ENCODE measurements at places on chromosomes 5 and 9.
A peak's percentile ranks its signal among the peaks of the same experiment; 100 is the strongest.

GRCh38 chr9:4894076-4894475 is 91.0 kb upstream of the JAK2 start:
- DNase-seq, result no peak

DNA sequence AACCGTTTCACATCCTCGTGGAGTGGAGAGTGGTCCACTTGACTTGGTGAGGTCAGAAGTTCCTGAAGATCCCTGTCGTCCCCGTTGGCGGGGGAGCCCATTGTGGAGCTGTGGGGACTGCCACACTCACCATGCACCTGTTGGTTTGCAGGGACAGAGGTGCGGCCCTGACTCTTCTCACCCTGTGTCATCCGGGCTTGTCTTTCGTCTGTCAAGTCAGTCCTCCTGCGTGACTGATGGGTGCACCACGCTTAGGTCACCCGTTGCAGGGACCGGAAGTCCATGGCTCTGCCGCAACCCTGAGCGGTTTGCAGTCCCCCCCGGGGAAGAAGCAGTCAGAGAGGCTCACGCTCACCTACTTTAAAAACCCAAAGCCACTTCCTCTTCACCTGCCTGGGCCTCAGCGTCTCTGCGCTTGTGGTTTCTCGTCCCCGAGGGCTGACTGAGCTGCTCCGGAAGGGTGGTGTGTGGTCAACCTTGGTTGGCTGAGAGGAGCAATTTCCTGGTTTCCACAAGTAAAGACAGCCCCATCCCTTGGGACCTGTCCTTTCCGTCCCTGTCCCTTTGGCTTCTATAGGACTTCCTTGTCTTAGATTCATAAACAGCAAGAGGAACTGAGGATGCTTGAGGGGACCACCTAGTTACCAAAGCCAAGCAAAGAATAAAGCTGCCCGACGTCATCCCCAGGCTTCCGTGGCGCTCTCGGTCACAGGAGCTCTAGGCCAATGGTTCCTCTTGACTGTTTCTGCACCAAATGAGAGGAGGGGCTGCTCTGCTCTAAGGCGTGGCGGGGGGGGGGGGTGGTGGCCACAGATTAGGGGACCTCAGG is 53.2 kb downstream of the USP20 start:
- DNase-seq, result no peak

DNA sequence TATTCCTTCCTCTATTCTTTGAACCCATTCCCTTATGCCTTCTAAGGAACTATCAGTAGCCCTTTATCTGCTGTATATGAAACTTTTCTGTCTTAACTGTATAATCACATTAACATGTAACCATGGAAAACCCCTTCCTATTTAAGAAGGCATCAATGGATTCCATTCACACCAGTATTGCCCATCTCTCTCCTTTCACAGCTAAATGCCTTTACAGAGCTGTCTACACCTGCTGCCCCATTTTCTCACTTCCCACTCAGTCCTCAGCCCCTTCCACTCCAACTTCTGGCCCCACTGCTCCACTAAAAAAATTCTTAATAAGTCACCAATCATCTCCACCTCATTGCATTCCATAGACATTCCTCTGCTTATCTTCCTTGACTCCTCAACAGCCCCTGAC is 50.8 kb downstream of the SEC61B start:
- no peak for DNase-seq

DNA sequence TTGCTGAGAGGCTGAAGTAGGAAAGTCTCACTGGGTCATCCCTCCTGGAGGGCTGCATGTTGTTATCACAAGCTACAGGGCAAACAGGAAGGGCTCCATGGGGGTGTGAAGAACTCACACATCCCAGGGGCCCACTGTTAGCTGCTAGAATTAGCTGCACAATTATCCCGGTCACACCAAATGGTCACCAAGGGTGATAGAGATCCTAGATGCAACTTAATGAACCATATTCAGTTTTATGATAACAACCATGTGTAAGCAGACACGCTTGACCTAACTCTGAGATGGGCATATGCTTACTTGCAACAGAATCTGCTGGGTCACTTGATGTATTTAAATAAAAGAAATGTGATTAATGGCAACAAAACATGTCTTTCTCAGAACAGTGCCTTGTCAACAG is 143.5 kb upstream of the C6 start:
- DNase-seq, result no peak

DNA sequence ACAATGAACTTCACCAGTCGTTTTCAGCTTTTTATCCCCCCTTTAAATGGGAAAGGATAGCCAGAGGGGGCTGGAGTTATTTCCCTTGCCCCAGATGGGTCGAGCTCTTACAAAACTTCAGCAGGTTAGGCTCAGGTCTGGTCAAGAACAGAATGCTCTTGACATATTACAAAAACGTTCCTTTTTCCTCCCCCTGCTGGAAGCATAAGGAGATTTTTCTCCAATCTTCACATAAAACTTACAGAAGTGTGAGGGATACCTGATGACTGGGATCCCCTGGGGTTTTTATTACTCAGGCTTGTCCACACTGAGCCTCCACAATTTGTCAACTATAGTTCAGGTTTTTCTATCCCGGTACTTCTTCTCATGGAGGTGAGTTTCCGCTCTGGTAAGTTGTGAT is 60.8 kb downstream of the CSF2 start:
- DNase-seq, result no peak

DNA sequence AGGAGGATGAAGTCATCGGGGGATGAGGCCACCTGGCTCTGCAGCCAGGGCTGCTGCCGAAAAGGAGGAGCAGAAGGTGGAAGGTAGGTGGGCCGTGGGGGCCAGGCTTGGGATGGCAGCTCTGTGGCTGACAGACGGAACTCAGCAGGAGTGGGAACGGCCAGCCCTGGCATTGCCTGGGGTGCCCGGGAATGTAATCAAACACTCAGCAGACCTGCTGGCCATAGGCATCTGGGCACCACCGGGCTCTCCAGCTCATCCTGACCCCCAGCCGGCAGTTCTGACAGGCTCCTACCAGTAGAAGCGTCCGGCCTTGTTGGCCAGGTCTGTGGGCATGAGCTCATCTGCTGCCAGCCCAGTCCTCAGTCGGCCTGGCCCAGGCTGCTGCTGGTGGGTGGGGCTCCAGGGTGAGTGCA is 4.3 kb upstream of the FAT2 start:
- DNase-seq, result no peak

DNA sequence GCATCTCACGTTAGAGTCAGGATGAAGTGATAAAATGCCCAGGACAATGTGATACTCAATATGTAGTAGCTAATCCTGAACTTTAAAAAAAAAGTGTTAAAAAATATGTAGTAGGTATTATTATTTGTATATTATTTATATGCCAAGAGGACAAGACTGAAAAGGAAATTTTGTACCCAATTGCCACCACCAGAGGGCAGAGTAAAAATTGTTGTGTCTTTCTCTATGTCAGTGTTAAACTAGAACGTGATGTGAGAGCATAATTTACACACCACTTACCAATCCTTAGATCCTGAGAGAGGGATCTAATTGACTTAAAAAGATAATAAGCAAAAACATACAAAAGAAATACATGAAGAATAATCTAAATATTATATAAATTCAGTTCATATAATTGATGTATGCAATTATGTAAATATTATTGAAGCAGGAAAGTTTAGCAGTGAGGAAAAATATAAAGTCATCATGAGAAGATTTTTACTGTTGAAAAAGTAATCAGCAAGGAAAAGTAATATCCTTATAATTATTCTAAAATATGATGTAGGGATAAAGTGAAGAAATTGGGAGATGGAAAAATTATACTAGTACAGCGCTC is 288.9 kb downstream of the RAB3C start:
- no peak for DNase-seq

DNA sequence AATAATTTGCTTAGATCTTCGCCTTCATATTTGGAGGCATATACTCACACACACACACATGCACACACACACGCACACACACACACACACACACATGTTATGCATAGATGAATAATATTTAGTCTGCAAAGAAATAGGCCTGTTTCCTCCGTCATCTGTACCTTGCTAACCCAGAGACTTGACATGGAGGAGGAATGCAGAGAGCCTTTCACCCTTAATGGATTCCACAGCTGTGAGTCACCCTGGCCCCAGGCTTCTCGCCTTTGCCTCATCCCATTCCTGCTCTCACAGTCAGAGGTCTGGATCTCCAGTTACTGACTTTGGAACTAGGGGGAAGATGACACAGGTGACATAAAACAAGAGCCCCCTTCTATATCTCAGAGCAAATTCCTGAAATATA is 29.7 kb downstream of the ZNF462 start:
- DNase-seq, result no peak

- DNase-seq, result no peak
Measured at GRCh38 chr5:32138839-32139493, 35.2 kb downstream of the GOLPH3 start.

DNA sequence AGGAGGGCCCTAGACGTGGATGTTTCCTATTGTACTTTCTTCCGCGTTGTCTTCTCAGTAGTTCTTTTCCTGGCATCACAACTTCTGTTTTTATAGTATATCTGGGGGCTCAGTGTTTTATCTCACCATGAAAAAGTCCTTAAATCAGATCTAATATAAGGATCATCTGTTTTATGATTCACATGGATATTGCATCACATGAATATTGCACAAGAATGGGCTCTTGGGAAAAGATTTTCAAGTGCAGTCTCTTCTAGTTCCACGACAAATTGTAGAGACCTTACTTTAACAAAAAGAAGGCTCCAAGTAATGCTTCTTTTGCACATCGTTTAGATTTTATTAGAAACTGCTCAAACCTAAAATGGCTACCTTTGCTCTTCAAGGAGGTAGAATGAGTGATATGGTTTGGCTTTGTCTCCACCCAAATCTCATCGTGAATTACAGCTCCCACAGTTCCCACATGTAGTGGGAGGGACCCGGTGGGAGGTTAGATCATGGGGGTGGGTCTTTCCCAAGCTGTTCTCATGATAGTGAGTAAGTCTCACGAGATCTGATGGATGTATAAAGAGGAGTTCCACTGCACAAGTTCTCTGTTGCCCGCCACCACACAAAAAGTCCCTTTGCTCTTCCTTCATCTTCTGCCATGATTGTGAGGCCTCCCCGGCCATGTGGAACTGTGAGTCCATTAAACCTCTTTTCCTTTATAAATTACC is 53.7 kb upstream of the FAM120A start:
- no peak for DNase-seq

DNA sequence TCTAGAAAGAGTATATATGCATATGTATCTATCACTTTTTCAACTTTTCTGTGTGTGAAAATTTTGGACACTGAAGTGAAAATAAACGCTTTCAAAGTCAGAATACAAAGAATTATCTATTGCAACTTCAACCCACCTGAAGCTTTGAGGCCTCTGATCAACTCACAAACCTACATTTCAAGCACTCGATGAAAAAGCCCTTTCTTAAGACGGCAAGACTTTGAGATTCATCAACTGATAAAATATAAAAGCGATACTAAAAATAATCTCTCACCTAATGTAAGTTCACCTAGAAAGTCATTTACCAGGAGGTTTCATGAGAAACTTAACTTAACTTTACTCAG is 1.2 kb downstream of the GOLPH3 start:
- DNase-seq, result no peak

DNA sequence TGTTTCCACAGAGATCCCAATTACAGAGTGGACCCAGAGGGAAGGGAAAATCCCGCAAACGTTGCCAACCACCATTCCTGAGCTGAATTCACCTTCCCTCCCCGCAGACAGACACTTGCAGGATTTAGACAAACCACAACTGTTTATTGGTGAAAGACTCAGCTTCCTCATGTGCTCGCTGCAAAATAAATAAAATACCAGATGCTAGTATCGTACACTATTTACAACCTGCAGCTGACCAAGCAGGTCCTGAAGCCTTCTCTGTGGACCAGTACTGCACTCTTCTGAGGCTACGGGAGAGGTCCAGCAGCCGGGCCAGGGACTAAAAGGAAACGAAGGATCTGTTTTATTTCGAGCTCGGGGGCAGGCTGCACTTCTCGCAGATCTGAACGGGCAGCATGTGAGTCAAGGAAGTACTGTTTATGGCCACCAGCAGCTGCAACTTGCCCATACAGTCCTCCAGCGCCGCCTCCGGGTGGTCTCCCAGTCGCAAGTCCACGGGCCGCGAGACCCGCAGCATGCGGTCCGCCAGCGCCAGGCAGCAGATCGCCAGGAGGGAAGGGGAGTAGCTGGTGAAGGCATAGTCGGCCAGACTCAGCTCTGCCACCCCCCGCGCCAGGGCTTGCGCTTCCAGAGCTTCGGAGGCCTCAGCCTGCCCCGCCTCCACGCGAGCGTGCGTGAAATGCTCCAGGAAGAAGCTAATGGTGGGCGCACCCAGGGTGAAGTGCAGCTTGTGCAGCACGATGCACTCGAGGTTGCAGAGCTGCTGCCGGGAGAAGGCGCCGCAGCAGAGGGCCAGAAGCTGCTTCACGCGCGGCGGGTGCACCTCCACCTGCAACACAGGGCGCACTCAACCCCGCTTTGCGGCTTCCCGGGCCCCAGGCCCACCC is 2.1 kb downstream of the CCNO start:
- peak; percentile 83 for DNase-seq

GRCh38 chr5:142725231-142726187 is 39.6 kb upstream of the FGF1 start:
- DNase-seq, result no peak

Data from posterior vena cava (tissue), 2 donors.